ENCODE measurements at places on chromosomes 1 and 21.

- no peak for DNase-seq
Measured at GRCh38 chr21:35023396-35024070, 25.6 kb downstream of the RUNX1 start.

DNA sequence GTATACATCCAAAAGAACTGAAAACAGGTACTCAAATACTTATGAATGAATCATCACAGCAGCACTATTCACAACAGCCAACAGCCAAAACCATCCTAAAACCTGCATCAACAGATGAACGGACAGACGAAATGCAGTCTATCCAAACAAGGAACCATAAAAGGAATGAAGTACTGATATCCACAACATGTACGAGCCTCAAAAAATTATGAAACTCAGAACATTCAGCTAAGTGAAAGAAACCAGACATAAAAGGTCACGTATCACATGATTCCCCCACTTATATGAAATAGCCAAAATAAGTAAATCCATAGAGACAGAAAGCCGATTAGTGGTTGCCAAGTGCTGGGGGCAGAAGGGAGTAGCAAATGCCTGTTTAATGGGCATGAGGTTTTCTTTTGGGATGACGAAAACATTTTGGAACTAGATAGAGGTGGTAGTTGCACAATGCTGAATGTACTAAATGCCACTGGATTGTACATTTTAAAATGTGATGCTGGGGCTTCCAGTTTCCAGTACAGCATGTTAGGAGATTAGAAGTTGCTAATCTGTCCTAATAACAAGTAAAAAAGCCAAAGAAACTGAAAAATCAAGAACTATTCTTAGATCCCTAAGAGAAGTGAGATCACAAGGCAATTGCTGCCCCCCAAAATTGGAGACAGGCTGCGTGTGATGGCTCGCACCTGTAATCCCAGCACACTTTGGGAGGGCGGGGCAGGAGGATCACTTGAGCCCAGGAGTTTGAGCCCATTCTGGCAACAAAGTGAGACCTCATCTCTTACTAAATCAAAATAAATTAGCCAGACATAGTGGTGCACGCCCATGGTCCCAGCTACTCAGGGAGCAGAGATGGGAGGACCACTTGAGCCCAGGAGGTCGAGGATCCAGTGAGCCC, 25.3 kb downstream of the CLSTN1 start:
- DNase-seq: peak; percentile 28

DNA sequence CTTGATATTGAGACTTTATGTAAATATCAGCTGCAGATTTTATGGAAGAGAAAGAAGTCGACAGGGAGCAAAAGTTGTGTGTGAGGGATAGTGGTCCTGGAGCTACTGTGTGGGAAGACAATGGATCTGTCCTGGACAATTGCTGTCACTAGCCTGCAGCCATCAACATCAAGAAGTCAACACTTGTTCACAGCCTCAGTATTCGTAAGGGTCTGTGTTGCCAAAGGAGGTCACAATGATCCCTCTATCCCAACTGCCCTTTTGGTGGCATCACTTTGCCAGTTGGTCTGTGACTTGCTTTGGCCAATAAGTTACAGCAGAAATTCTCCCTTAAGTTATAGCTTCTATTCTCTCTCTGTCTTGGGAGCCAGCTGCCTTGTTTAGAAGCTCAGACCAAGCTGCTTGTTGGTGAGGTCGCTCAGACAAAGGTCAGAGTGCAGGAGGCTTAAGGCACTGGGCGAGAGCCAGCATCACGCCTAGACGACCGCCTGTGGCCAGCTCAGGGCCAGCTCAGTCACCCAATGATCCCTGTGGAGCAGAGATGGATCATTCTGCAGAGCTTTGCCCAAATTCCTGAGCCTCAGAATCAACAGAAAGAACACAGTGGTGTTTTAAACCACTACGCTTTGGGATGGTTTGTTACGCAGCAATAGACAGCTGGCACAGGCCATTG, 134.9 kb downstream of the RHOU start:
- no peak for DNase-seq

- no peak for DNase-seq
Measured at GRCh38 chr1:230851291-230851691, 17.0 kb downstream of the C1orf198 start.

GRCh38 chr21:41833497-41834115, 45.5 kb downstream of the PRDM15 start:
- no peak for DNase-seq

- peak; percentile 55 for DNase-seq
Measured at GRCh38 chr1:150152772-150153456, 3.2 kb downstream of the PLEKHO1 start.

DNA sequence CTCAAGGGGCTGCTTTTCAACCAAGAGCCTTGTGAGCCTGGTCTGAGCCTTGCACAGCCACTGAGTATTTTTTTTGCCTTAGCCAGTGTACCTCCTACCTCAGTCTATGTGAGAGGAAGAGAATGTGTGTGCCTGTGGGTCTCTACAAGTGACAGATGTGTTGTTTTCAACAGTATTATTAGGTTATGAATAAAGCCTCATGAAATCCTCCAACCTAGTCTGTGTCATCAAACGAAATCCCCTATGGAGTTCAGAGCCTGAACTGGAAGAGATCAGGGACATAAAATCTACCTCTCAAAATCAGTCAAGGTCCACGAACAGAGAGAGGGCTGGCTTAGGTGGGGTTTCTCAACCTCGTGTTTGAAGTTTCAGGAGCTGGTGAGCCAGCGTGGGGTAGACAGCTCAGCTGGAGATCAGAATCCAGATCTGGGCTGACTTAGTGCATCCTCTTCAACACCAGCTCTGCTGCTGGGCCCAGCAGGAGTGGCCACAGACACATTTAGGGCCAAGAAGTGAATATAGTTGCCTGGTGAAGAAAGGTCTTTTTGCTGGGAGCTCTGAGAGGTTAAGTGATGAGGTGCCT, 8.2 kb downstream of the XKR8 start:
- no peak for DNase-seq

GRCh38 chr21:28993293-28993629, 584 bp upstream of the LTN1 start:
- no peak for DNase-seq

DNA sequence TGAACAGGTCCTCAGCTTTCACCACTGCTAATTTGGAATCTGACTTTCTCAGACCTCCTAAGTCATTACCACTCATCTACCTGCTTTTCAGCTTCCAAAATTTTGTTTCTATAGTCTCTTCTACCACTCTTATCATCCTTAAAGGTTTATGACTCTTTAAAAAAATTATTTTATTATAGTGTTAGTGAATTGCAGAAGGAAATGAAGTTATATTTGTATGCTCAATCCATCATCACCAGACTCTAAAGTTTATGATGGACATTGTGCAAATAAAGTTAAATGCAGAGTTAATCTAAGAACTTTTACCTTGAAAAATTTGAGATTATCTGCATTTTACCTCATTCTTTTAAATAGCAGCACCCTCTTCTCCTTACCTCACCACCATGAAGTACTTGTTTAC, 14.6 kb downstream of the CDC42BPA start:
- no peak for DNase-seq

- peak; percentile 86 for DNase-seq
Measured at GRCh38 chr1:109425391-109426280, 612 bp downstream of the PSMA5 start.
